ENCODE measurements at places on chromosomes 1 and 21.
A peak's percentile ranks its signal among the peaks of the same experiment; 100 is the strongest.

DNA sequence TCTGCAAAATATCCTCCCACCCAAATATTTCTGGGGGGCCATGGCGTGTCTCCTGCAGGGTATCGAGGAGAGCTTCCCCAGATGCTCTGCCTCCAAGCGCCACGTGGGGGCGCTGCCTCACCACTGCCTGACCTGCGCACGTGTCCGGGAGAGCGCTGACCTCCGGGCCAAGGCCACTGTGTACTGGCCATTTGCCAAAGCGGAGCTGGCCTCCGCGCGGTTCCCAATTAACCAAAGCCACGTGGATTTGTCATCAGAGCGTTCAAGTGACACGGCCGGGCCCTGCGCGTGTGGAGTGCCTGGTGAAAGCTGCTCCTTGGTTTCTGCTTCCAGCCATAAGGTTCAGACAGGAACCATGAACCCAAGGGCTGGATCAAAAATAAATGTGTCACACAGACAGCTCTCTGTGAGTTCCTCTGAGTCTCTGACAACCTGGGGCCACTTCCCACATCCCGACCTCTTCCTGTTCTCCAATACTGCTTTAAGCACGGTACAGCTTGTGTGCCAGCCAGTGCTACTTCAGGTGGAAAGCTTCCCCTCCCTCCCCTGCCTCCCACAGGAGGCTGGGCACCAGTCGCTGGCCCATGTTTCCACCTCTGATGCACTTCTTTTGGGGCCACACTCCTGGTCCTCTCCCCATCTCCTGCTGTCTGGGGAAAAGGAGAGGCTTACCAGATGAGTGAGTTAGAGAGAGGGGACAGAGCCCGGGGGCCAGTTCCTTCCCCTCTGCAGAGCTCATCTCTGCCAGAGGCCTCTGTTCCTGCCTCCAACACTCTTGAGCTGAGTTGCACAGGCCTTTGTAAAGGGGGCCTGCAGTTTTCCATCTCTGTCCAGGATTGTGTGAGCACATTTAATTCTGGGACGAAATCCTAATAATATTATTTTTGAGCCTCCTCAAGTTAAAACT, 26.1 kb downstream of the ZP4 start:
- no peak for DNase-seq

GRCh38 chr1:30928171-30928570, 19.6 kb upstream of the SDC3 start:
- DNase-seq: no peak

- peak; percentile 61 for DNase-seq
Measured at GRCh38 chr1:108708691-108709660, 3.7 kb upstream of the FNDC7 start.

DNA sequence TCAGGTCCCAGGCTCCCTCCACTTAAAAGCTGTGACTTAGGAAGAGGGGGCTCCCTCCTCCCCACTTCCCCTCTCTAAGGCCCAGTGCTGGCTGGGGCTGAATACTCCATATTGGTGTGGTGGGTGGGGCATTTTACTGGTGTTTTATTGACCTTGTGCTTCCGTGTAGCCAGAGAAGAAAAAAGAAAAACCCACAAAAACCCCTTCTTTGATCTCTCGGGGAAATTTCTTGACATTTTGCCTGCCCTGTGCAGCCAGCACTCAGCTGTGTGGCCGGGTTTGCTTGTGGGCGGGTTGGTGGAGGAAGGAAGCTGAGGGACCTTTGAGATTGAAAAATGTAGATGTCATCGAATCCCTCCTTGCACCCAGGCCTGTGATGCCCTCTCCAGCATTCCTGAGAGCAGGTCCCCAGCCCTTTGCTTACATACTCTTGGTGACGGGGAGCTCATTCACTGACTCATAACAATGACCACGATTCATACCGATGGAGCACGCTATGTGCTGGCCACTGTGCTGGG, 24.8 kb downstream of the TNFRSF8 start:
- no peak for DNase-seq

DNA sequence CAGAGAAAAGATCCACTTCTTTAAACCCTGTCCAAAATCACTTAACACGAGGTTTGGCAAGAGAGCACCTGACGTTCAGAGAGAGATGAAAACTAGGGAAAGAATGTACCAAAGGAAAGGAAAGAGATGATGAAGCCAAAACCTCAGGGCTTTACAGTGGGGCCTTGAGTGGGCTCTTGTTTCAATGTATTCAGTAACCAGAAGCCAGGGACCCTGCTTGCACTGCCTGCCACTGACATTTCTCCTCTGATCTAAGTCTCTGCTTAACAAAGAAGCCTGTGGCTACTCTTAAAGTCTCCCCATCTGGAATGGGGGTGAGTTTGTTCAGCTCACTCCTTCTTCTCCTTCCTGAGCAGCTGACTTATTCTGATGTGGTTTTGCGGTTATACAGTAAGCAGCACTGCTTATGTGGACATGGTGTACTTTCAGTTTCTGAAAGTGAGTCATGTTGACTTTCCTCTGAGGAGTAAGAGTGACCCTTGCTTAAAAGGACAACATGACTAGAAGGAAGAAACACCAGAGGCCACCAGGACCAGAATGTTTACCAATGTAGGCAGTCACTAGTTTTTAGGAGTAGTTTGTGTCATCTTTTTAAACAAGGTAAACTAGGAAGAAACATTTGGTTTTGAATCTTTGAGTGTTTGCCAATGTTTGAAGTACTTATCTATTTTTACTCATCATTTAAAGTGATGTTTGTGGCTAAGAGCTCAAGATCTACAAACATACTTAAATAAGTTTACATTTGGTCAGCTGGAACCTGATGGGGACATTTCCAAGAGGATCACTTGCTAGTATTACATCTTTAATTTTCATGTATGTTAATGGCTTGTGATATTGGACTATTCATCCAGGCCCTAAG, 87.4 kb downstream of the FASLG start:
- DNase-seq: no peak

GRCh38 chr21:42621166-42621818, 32.1 kb upstream of the PDE9A start:
- no peak for DNase-seq

- DNase-seq: no peak
Measured at GRCh38 chr1:996851-997712, 2.8 kb downstream of the HES4 start.

GRCh38 chr1:10901091-10901890, 104.8 kb upstream of the CASZ1 start:
- no peak for DNase-seq

DNA sequence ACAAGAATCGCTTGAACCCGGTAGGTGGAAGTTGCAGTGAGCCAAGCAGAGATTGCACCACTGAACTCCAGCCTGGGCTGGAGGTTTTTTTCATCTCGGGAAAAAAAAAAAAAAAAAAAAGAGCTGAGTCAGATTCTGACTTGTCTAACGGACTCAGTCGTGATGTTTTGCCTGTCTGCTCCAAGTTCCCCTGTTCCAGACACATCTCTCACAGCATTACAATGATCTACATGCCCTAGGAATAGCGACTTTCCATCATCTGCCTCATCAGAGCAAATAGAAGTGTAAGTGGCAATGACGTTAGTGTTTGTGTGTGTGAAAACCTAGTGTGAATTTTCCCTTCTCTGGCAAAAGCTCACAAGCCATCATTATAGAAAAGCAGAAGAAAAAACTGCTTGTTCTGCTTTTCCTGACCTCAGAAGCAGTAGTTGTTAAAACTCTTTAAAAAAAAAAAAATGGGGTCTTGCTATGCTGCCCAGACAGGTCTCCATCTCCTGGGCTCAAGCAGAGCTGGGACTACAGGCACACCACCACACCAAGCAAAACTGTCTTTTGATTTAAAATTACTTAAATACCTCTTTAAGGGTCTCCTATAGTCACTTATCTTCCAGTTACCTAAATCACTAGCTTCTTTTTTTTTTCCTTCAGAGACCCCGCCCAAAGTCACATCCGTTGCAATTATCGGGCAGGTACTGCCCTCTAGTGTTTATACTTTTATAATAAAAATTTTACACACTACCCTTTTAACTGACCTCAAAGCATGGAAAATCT, 37.3 kb downstream of the PLEKHO1 start:
- DNase-seq: peak; percentile 20

GRCh38 chr1:201288007-201288406, 4.7 kb downstream of the PKP1 start:
- DNase-seq: no peak

- no peak for DNase-seq
Measured at GRCh38 chr1:203103216-203103615, 17.4 kb upstream of the MYOG start.

- no peak for DNase-seq
Measured at GRCh38 chr1:154502066-154502743, at the start of the genes SHE and TDRD10. Gene SHE, minus strand, starts transcription at chr1:154502412. Its CDS starts 386 bp downstream, at chr1:154502026. Gene TDRD10, plus strand, starts transcription at chr1:154502219. Its CDS starts 4,685 bp downstream, at chr1:154506904.

DNA sequence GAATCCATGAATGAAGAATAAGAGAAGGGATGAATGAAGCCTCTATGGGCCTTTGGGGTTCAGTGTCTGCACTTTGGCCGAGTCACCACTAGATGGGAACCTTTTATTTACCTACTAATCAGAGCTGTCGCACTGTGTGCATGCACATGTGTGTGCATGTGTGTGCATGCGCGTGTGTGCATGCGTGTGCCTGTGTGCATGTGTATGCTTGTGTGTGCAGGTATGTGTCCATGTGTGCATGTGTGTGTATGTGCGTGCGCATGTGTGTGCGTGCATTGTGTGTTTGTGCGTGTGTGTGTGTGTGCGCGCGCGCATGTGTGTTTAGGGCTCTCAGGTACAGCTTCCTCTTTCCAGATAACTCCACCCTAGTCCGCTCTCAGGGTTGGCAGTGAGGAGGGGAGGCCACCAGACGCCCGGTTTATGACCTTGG, 20.4 kb upstream of the UBXN10 start:
- no peak for DNase-seq

- DNase-seq: no peak
Measured at GRCh38 chr1:231929311-231929710, 302.7 kb downstream of the DISC1 start.

GRCh38 chr1:16391411-16391810, 24.4 kb downstream of the SZRD1 start:
- peak; percentile 62 for DNase-seq

- no peak for DNase-seq
Measured at GRCh38 chr1:41379738-41380130, 18.5 kb downstream of the FOXO6 start.

- no peak for DNase-seq
Measured at GRCh38 chr1:36337830-36338229, 14.4 kb upstream of the EVA1B start.

All from activated naive CD4-positive, alpha-beta T cell treated with anti-CD3 and anti-CD28 coated beads, Interleukin-2, amount 50 U/mL, for 72 hours (primary cell).